ENCODE measurements at places on chromosomes 13 and 19.

DNA sequence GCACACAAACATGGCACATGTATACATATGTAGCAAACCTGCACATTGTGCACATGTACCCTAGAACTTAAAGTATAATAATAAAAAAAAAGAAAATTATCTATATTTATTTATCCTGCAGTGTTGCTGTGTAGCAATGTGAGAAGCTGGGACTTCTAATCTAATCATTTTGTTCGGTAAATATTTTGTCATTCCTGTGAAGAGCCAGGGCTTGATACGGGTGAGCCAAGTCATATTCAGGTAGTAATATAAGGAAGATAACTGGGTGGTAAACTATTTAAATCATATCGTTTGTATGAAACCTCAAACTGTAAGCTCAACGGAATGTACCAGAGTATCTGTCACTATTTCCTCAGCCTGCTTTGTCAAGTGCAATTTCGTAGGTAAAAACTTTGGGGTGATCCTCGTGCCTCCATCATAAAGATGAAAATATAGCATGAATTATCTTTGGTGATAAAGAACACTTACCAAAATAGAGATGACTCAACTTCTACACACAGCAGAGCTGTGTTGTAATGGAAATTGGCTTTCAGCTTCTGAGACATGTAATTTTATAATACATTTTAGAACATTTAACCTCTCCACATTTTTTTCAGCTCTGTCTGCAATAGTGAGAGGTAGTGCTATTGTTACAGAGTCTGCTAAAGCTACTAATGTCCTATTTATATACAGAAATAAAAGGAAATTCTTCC is 92.9 kb downstream of the PCDH9 start:
- no peak for DNase-seq

DNA sequence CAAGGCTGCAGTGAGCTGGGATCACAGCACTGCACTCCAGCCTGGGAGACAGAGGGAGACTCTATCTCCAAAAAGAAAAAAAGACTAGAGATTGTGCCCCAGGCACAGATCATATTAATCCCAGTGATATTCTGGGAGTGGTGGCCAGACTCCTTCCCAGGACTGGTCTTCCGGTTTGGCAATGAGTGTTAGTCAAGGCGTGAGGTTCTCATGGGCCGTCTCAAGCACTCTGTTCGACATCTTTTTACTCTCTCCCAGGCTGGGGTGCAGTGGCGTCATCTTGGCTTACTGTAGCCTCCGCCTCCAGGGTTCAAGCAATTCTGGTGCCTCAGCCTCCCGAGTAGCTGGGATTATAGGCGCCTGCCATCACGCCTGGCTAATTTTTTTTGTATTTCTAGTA is 5.3 kb upstream of the DPRX start:
- no peak for DNase-seq

DNA sequence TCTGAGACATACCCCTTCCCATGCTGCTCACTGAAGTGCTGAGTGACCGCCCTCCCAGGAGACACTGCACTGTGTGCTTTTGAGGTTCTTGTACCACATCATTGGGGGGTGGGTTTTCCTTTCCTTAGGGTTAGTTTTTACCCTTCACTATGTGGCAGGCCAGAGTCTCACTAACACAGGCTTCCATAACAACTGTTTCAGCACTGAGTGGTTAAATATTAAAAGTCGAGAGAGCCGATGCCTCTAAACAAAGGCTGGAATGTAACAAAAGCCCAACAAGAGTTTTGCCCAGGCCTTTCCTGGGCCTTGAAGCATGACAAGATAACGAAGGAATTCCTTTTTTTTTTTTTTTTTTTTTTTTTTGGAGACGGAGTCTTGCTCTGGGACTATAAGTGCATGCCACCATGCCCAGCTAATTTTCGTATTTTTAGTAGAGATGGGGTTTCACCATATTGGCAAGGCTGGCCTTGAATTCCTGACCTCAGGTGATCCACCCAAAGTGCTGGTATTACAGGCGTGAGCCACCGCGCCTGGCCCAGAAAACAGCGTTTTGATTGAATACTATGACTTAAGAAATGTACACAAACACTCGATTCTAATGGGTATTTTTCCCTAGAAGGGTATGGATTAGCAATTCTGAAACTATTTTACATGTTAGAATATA is 46.5 kb downstream of the ZNF823 start:
- no peak for DNase-seq

DNA sequence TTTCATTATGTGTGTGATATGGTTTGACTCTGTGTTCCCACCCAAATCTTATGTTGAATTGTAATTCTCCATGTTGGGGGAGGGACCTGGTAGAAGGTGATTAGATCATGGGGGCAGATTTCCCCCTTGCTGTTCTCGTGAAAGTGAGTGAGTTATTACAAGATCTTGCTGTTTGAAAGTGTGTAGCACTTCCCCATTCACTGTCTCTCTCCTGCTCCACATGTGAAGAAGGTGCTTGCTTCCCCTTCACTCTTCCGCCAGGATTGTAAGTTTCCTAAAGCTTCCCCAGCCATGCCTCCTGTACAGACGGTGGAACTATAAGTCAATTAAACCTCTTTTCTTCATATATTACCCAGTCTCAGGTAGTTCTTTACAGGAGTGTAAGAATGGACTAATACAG is 54.3 kb upstream of the SERTM1 start:
- no peak for DNase-seq

DNA sequence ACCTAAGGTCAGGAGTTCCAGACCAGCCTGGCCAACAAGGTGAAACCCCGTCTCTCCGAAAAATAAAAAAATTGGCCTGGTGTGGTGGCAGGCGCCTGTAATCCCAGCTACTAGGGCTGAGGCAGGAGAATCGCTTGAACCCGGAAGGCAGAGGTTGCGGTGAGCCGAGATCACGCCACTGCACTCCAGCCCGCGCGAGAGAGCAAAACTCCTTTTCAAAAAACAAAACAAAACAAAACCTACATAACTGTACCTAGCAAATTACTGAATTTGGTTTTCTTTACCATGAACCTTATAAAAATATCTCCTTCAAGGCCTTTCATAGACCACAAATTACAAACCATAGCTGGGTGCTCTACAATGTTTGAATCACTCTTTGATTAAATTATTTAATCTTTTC is 760 bp downstream of the ZNF91 start:
- no peak for DNase-seq
